T-cell (primary cell): ENCODE measurements at places on chromosomes 16 and 17.

DNA sequence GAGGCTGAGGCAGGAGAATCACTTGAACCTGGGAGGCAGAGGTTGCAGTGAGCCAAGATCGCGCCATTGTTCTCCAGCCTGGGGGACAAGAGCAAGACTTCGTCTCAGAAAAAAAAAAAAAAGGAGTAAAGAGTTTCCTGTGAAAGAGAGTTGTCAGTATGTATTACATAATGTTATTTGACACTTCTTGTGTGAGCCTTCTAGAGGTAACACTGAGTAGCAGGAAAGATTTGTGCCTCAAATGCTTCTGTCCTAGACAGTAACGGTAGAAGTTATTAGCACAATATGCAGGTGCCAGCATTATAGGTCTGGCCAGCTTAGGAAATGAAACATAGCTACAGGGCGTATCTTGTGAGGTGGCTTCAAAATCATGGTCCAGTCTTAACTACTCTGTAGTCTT lies 6.2 kb downstream of the RPS6KB1 start:
- DNase-seq, result no peak

- no peak for DNase-seq
These were observed 698 bp downstream of the UBE2G1 start for GRCh38 chr17:4365628-4366326.

GRCh38 chr16:77816293-77816692 lies 27.9 kb downstream of the VAT1L start:
- DNase-seq, result no peak

- no peak for DNase-seq
These were observed 132.3 kb upstream of the FAM20A start for GRCh38 chr17:68733241-68734176.
